ENCODE measurements at places on chromosomes 3 and 15.

DNA sequence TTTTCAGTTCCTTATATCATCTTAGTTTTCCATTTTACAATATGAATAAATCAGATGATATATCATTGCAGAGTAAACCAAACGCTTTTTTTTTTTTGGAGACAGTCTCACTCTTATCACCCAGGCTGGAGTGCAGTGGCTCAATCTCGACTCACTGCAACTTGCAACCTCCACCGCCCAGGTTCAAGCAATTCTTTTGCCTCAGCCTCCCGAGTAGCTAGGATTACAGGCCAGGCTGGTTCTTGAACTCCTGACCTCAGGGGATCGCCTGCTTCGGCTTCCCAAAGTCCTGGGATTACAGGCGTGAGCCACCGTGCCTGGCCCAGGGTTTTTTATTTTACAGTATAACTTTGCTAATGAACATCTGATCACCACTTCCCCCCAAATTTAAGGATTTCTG lies 5.9 kb upstream of the EBLN2 start:
- DNase-seq = no peak

- DNase-seq = no peak
Observed at GRCh38 chr3:71436337-71436736, 147.2 kb downstream of the FOXP1 start.

GRCh38 chr3:49012441-49013017 lies 5.3 kb downstream of the WDR6 start:
- no peak for DNase-seq

- DNase-seq = peak; percentile 23
Observed at GRCh38 chr15:56371495-56372147, 6.4 kb downstream of the TEX9 start.

DNA sequence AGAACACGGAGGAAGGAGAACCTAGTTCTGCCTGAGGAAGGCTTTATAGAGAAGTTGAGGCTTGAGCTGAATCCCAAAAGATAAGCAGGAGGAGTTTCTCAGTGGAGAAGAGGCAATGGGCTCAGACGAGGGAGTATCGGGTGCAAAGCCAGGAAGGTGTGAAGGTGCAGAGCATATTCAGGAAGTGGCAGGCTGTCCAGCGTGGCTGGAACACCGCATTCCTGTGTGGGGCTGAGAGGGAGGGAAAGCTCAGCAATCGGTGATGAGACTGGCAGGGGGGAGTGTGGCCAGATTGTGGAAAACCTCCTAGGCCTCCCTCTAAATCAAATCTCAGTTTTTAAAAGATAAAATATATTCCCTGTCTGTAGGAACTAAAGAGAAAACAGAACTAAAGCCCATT lies 63.0 kb downstream of the ARHGAP31 start:
- no peak for DNase-seq

GRCh38 chr15:100311154-100311625 lies 30.6 kb downstream of the ADAMTS17 start:
- DNase-seq = no peak

- peak; percentile 69 for DNase-seq
Observed at GRCh38 chr15:98442379-98442833, 205.9 kb upstream of the IGF1R start.

- DNase-seq = no peak
Observed at GRCh38 chr3:188185717-188186251, 31.8 kb downstream of the LPP start.

DNA sequence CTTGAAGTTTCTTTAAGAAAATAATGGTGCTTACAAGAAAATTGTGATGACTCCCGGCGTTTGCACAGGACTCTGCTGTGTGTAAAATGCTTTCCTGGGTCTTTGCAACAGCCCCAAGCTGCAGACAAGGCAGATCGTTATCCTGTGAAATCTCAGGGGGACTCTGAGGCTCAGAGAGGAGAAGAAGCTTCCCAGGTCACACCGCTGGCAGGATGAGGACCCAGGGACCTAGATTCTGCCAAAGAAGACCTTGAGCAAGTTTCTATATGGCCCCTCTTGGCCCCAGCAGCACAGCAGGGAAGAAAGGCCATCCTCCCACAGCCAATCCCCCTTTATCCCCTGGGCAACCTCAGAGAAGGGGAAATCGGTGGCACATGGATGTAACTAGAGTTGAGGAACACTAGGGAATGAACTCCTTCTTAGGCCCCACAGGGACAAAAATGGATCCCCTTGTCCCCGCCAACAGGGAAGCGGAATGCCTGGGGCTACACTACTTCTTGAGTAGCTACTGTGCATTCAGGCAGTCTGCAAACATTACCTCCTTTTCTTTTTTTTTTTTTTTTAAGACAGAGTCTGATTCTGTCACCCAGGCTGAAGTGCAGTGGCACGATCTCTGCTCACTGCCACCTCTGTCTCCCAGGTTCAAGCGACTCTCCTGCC lies 72.8 kb downstream of the CPN2 start:
- no peak for DNase-seq

GRCh38 chr3:14900881-14901873 lies 46.2 kb upstream of the NR2C2 start:
- DNase-seq = no peak
